Esophagus (tissue), 2 donors: ENCODE measurements at places on chromosomes 1 and 21. TPM values are rescaled to one million over a fixed set of nuclear protein-coding genes. Genes with fewer than 3 reads are reported as not detected.

Gene GLMP
- 20.9 TPM for polyA plus RNA-seq

Gene SLC35F3
- 0.69 TPM for polyA plus RNA-seq

Gene KRTAP21-2
- polyA plus RNA-seq = not detected

Gene PLEKHA6
- polyA plus RNA-seq = 36.3 TPM

Gene FMO1
- 1.3 TPM for polyA plus RNA-seq

Gene OR2M3
- polyA plus RNA-seq = not detected

Gene ARHGEF16
- 20.6 TPM for polyA plus RNA-seq

Gene TEX38
- polyA plus RNA-seq = not detected

Gene CCDC17
- polyA plus RNA-seq = 0.54 TPM

Gene ARHGAP30
- 9.5 TPM for polyA plus RNA-seq

Gene RNU1-4
- not detected for polyA plus RNA-seq

Gene SUSD4
- 39.5 TPM for polyA plus RNA-seq

Gene FAM89A
- 6.7 TPM for polyA plus RNA-seq
